ELR (cell line): ENCODE measurements at places on chromosomes 16 and 17.

DNA sequence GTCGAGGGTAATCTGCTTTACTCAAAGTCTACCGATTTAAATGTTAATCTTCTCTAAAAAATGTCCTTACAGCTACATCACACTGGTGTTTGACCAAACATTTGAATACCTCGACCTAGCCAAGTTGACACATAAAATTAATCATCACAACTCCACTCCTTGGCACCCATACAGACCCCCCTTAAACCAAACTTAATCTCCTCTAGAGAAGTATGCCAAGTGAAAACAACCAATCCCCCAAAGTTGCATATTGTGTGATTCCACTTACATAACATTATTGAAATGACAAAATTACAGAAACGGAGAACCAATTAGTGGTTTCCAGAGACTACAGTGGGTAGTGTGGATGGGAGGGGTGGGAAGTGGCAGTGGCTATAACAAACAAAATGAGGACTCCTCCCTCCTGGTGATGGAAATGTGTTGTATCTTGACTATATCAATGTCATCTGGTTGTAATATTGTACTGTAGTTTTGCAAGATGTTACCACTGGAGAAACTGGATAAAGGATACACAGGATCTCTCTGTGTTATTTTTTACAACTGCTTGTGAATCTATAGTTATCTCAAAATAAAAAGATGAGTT, 39.4 kb downstream of the CAPNS2 start:
- no peak for DNase-seq

- no peak for DNase-seq
Observed at GRCh38 chr16:31360251-31360650, 5.3 kb downstream of the ITGAX start.

GRCh38 chr17:67458203-67458602, 81.1 kb downstream of the PITPNC1 start:
- no peak for DNase-seq

GRCh38 chr16:31460582-31461002, 1.3 kb downstream of the ARMC5 start:
- peak; percentile 72 for DNase-seq

DNA sequence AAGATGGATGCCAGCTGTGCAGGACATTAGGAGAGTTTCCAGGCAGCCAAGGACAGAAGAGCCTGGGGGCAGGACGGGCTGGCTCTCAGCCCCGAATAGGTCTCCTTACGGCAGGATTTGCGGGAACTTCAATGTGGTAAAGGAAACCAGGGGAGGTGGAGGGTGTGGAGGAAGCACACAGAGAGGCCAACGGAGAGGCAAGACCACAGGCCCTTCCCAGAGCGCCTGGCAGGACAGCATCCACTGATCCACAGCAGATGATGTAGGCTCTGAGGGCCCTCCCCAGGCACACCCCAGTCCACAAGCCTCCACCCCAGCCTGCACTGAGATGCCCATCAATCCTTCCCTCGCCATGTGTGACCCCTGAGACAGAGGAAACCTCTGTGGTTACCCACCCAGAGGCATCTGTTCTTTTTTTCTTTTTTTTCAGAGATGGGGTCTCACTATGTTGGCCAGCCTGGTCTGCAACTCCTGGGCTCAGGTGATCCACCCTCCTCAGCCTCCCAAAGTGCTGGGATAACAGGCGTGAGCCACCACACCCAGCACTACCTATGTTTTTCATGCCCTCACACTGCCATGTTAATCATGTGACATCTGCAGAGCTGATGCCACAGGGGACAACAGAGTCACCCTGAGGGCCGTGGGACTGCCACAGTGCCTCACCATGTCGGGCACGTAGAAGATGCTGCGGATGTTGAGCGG, 19.3 kb downstream of the DNASE1 start:
- no peak for DNase-seq
